ENCODE measurements at places on chromosomes 1 and 21.

GRCh38 chr1:157652859-157653493 lies 47.6 kb downstream of the FCRL3 start:
- DNase-seq = peak; percentile 27

DNA sequence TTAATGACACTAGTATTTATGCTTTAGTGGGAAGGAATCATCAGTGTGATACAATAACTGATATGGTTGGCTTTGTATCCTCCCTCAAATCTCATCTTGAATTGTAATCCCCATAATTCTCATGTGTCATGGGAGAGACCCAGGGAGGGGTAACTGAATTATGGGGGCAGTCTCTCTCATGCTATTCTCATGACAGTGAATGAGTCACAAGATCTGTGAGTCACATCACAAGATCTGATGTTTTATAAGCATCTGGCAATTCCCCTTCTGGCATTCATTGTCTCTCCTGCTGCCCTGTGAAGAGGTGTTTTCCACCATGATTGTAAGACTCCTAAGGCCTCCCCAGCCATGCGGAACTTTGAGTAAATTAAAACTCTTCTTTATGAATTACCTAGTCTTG lies 1760.3 kb downstream of the NCAM2 start:
- DNase-seq = no peak

GRCh38 chr1:64923294-64923718 lies 43.0 kb downstream of the JAK1 start:
- DNase-seq = no peak

DNA sequence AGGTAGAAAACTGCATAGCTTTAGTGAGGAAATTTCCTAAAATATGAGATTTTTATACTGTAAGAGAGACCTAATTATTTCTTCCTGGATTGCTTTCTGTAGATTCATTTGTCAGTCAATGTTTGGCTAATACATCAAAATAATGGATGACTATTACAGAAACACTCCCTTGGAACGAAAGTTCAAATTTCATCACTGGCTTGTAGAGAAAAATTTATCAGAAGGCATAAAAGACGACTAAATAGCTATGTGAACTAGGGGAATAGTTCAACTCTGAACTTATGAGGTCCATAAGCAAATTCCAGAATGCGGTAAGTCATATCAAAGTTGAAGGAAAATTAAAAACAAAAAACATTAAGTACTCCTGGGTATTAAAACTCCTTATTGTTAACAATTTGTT lies 36.0 kb downstream of the WNT2B start:
- no peak for DNase-seq

- peak; percentile 25 for DNase-seq
Measured at GRCh38 chr1:180778782-180779398, 133.8 kb upstream of the KIAA1614 start.

GRCh38 chr1:244271691-244272308 lies 179.9 kb downstream of the ADSS2 start:
- no peak for DNase-seq
